ENCODE measurements at places on chromosomes 12 and 14. TPM values are rescaled to one million over a fixed set of nuclear protein-coding genes. Genes with fewer than 3 reads are reported as not detected.

Gene NRXN3
- 22.1 TPM for total RNA-seq

Gene ACOT6
- total RNA-seq = not detected

Gene GPR162
- 5.5 TPM for total RNA-seq

Gene MGP
- not detected for total RNA-seq

- H3K36me3 ChIP-seq = no peaks in the 10 kb centered on the region
- DNase-seq = no peak
- H3K27ac ChIP-seq = no peak overlapping the region
Measured at GRCh38 chr12:87943762-87944161, 85.4 kb downstream of the C12orf50 start.

GRCh38 chr12:47650469-47650868 lies 55.4 kb downstream of the RPAP3 start:
- DNase-seq = no peak
- H3K27me3 ChIP-seq = no peaks in the 10 kb centered on the region
- no peak overlapping the region for H3K27ac ChIP-seq

DNA sequence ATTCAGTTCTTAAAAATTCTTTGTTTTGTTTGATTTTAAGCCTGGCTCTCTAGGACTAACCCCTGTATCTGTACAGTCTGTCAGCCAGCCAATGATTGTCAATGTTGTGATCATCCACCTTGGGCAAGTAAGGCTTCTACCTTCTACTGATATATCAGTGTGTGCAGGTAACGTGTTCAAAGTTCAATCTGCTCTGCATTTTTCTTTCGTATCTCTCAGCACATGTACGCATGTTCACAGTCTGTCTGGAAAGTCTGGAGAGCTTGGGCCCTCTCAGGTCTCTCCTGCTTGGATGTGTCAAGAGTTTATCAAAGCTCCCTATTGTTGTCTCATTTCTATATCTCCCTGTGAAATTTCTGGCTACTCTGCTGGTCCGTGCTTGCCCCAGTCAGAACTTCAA lies 138.6 kb upstream of the VRK1 start:
- no peak overlapping the region for H3K27ac ChIP-seq
- no peak for DNase-seq
- no peak overlapping the region for H3K4me3 ChIP-seq
- no peaks in the 10 kb centered on the region for H3K36me3 ChIP-seq
